ENCODE measurements at places on chromosomes 5 and 9. TPM values are rescaled to one million over a fixed set of nuclear protein-coding genes. Genes with fewer than 3 reads are reported as not detected.

DNA sequence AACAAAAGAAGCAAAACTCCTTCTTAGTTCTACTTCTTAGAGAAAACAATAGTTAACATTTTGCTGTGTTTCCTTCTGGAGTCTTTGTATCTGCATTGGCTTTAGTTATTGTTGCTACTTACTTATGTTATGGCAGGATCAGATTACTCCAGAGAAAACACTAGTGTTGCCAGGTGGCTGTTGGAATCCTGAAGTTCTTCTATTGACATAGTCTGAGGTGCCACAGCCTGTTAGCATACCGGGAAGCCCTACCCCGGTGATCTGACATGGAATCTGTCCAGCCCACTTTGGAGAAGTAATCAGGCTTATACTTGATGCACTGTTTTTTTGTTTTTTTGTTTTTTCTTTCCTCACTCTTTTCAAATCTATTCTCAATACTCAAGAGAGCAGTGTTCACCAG, 68.5 kb upstream of the CEP78 start:
- H3K36me3 ChIP-seq, result no peaks in the 10 kb centered on the region
- no peak overlapping the region for H3K27ac ChIP-seq
- H3K27me3 ChIP-seq, result no peaks in the 10 kb centered on the region
- no peaks in the 10 kb centered on the region for H3K4me1 ChIP-seq
- no peak for DNase-seq

CTNND2 gene
- total RNA-seq, result not detected

SPATA31E1 gene
- not detected for total RNA-seq

SOHLH1 gene
- total RNA-seq, result not detected

- peaks cover 3% of the 10 kb centered on the region for H3K36me3 ChIP-seq
- H3K27ac ChIP-seq, result peak overlapping the region; percentile 46
- no peak for DNase-seq
- peaks cover 24% of the 10 kb centered on the region for H3K27me3 ChIP-seq
- peaks cover 64% of the 10 kb centered on the region for H3K4me1 ChIP-seq
These were observed 1.3 kb downstream of the BRD3 start for GRCh38 chr9:134066526-134066912.

DNA sequence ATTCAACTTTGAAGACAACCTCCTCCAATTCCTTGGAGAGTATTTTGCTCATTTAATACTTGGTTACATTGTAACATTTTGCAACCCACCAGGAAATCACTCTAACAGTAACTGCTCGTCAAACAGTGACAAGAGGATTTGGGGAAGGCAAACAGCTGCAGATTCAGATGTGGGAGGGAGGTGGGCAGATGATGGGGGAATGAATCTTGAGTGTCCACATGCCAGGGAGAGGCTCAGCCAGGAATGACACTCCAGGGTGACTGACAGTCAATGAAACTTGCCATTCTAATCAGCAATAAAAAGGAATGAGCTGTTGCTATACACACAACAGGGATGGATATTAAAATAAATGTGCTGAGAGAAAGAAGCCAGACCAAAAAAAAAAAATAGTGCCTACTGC, 97.7 kb upstream of the ANKRD55 start:
- DNase-seq, result no peak
- no peak overlapping the region for H3K4me3 ChIP-seq
- no peaks in the 10 kb centered on the region for H3K27me3 ChIP-seq
- no peak overlapping the region for H3K27ac ChIP-seq
- H3K4me1 ChIP-seq, result peaks cover 50% of the 10 kb centered on the region
- H3K36me3 ChIP-seq, result no peaks in the 10 kb centered on the region

DNA sequence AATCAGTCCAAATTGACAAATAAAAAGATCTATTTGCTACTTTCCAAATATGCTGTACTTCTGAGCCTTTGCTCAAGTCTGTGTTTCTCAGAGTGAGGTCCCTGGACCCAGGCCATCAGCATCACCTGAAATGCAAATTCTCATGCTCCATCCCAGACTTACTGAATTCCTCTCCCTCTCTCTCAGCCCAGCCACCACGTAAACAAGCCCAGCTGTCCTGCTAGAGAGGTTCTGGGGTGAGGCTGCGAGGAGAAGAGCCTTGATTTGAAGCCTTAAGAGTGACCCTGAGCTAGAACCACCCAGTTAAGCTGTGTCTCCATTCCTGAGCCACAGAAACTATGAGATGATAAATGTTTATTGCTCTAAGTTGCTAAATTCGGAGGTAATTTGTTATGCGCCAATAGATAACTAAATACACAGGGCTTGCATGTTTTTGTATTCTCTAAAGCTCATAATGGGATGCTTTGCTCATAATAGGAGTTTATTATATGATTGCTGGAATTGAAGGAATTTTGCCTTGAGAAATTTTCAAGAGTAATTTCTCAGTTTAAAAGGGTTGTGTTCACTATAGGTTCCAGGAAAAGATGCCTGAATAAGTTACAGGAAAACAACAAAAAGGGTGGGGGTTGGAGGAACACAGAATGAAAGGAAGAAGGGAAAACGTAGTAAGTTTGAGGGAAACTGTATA, 98.9 kb upstream of the SPATA31D4 start:
- no peaks in the 10 kb centered on the region for H3K36me3 ChIP-seq
- no peak overlapping the region for H3K4me3 ChIP-seq
- no peak for DNase-seq
- no peaks in the 10 kb centered on the region for H3K4me1 ChIP-seq
- H3K27me3 ChIP-seq, result no peaks in the 10 kb centered on the region

SLC6A18 gene
- total RNA-seq, result not detected

HK3 gene
- 0.44 TPM for total RNA-seq

DMAC1 gene
- 22.3 TPM for total RNA-seq

FXN gene
- total RNA-seq, result 13.1 TPM

NOL8 gene
- total RNA-seq, result 73.9 TPM

LRRC70 gene
- 0.43 TPM for total RNA-seq

PCDHA2 gene
- total RNA-seq, result not detected

DNA sequence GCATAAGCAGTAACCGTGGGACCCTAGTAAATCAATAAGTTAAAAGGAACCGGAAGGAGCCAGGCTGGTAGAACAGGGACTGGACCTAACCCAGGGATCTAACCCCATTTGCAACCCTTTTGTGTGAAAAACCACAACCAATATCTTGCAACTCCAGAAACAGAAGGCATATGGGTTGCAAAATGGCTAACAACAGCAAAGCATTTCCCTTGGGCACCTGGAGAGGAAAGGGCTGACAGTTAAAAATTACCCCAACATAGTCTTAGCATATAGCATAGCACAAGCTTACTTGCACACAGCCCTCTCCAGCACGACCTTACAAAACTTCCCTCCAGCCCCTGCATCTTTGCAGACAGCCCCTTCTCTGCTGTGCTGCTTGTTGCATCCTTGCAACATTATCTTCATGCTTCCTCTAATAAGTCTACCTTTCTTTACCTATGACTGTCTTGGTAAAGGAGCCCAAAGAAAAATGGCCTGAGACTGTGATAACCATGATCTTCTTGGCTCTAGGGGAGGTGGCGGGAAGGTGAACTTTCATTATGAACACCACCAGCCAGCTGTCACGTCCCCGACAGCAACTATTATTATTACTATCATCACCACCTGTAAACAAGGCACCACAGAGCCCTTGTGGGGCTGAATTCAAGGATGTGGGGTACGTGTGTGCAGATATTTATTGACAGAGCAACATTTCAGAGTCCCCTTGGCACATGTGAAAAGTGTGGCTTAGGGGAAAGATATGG, 49.8 kb downstream of the PRRC1 start:
- no peak overlapping the region for H3K4me3 ChIP-seq
- H3K36me3 ChIP-seq, result no peaks in the 10 kb centered on the region

GRCh38 chr5:80255431-80255810, 427 bp downstream of the SERINC5 start:
- no peaks in the 10 kb centered on the region for H3K36me3 ChIP-seq
- peaks cover 30% of the 10 kb centered on the region for H3K4me1 ChIP-seq
- H3K27me3 ChIP-seq, result no peaks in the 10 kb centered on the region
- H3K27ac ChIP-seq, result peak overlapping the region; percentile 43
- peak overlapping the region; percentile 88 for H3K4me3 ChIP-seq
